ENCODE measurements at places on chromosomes 3 and 15.

- DNase-seq, result no peak
These were observed 125.8 kb downstream of the SSR3 start for GRCh38 chr3:156429125-156429524.

GRCh38 chr3:58349792-58350626, 17.3 kb downstream of the PXK start:
- no peak for DNase-seq

DNA sequence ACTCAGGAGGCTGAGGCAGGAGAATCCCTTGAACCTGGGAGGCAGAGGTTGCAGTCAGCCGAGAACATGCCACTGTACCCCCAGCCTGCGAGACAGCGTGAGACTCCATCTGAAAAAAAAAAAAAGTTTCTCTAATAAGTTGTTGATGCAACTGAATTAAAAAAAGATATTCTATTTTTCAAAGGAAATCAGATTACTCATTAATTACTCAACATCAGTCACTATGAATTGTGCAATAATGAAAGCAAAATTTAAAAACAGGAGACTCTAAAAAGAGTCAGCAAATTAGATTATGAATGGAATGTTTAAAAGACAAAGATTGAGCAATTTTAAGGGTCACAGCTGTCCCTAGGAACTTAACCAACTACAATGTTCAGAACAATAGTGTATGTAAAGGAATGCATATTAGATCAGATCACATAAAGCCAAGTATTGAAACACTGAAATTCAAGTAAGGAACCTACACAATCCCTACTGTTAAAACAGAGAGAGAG, 60.2 kb upstream of the SLC4A7 start:
- no peak for DNase-seq

DNA sequence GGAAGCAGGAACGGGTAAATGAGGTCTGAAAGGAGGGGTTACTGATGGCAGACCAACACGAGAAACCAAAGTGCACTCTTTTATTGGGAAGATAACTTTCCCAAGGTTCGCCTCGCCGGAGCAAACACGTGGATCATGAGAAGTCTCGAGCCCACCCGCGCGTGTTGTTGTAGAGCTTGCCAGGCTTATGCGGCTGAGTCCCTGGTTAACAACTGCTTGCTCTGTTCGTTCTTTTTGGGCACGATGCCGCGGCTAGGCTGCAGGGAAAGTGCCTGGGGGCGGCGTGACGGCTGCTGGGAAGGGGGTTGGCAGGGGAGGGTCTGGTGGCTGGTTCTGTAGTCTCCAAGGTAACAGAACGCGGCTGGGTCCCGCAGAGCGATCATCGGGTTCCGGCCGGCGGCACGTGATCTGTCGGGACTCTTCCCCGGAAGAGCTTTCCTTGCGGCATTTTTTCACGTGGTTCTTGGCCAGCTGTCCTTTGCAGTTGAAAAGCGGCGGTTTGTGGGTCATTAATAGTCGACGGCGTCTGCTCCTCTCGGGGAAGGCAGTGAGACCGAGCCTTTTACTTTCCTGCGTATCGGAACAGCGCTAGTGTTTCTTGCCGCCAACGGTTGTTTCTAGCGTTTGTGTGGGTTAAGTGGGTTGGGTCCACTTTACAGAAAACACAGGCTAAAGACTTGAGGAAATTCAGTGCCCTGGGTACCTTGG, 1.5 kb downstream of the MGA start:
- peak; percentile 44 for DNase-seq

GRCh38 chr3:157671656-157672055, 168.4 kb upstream of the VEPH1 start:
- no peak for DNase-seq
